ENCODE measurements at places on chromosomes 16 and 17.

- DNase-seq, result peak; percentile 70
Observed at GRCh38 chr17:82021107-82021899, 1.4 kb downstream of the CENPX start.

DNA sequence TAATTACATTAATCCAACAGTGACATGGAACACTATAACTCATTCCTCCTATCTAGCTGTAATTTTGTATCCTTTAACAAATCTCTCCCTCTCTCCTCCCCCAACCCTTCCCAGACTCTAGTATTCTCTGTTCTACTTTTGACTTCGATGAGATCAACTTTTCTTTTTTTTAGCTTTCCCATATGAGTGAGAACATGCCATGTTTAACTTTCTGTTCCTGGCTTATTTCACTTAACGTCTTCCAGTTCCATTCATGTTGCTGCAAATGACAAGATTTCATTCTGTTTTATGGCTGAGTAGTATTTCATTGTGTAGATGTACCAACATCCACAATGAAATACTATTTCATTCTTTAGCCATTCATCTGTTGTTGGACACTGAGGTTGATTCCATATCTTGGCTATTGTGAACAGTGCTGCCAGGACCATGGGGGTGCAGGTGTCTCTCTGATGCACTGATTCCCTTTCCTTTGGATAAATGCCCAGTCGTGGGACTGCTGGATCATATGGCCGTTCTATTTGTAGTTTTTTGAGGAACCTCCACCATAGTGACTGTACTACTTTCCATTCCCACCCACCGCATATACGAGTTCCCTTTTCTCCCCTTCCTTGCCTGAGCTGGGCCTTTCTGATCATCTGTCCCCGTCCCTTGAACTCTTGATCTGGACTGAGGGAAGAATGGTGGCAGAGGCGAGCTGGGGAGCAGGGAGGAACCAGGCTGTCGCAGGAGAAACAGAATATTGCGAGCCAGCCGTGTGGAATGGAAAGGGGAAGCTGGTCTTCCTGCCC, 7.7 kb upstream of the CEP295NL start:
- DNase-seq, result no peak

- DNase-seq, result no peak
Observed at GRCh38 chr17:65158041-65158440, 20.9 kb downstream of the RGS9 start.

GRCh38 chr16:80144191-80144590, 396.6 kb upstream of the DYNLRB2 start:
- DNase-seq, result no peak

DNA sequence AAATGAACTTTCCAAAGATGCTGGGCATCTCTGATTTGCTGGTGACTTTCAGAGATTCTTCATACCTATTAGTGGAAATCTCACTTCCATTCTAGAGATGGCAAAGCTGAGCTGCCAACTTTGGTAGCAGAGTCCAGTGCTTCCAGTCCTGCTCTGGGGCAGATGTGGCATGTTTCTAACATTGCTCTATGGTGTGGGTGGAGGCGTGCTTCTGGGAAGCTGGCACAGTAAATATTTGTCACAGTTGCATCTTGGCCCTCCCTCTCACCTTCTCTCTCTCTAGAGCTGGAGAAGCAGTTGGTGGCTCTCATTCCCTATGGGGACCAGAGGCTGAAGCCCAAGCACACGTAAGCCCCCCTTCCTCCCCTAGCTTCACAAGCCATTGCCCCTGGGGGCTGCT, 1.9 kb downstream of the TMEM106A start:
- DNase-seq, result no peak

DNA sequence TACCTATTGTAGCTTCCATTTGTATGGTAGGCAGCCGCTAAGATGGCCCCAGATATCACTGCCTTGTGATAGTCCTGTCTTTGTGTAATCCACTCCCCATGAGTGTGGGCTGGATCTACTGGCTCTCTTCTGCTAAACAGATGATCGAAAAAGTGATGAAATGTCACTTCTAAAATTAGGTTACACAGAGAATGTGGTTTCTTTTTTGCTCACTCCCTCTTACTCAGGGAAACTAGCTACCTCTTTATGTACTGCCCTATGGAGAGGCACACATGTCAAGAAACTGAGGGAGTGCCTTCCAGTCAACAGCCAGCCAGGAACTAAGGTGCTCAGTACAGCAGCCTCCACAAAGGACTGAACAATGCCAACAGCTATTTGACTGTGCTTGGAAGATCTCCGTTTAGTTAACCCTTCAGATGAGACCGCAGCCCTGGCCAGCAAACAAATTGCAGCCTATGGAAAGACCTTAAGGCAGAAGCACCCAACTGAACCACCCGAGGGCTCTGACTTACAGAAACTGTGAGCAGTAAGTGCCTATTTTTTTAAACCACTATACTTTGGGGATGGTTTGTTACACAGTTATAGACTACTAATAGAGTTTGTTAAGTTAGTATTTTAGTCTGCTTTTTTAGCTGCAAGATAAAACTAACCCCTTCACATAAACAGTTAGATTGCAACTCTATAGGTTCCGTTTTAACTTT, 113.2 kb upstream of the MAF start:
- no peak for DNase-seq

- no peak for DNase-seq
Observed at GRCh38 chr17:34178092-34178491, 77.0 kb upstream of the CCL2 start.

- no peak for DNase-seq
Observed at GRCh38 chr16:7517496-7517895, 184.9 kb downstream of the RBFOX1 start.

GRCh38 chr17:29612094-29612403, 10.7 kb downstream of the CORO6 start:
- no peak for DNase-seq

- peak; percentile 34 for DNase-seq
Observed at GRCh38 chr17:18141210-18141803, 32.8 kb downstream of the MYO15A start.

DNA sequence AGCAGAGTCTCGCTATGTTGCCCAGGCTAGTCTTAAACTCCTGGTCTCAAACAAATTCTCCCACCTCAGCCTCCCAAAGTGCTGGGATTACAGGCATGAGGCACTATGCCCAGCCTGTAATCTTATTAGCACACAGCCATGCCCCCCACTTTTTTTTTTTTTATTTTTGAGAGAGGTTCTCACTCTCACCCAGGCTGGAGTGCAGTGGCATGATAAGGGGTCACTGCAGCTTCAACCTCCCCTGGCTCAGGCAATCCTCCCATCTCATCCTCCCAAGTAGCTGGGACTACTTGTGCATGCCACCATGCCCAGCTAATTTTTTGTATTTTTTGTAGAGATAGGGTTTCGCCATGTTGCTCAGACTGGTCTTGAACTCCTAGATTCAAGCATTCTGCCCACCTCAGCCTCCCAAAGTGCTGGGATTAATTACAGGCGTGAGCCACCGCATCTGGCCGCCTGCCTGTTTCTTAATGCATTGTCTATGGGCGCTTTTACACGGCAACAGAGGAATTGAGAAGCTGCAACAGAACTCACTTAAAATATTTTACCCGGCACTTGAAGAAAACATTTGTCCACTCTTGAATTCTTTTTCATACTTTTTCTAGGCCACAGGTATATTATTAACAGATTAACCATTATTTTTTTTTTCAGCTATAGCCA, 8.8 kb upstream of the CEP20 start:
- DNase-seq, result no peak

GRCh38 chr17:50833510-50834428, 1.6 kb upstream of the WFIKKN2 start:
- DNase-seq, result no peak

- peak; percentile 27 for DNase-seq
Observed at GRCh38 chr16:27515874-27516353, 33.8 kb downstream of the GTF3C1 start.

- DNase-seq, result no peak
Observed at GRCh38 chr16:30076276-30076791, 540 bp downstream of the PPP4C start.

DNA sequence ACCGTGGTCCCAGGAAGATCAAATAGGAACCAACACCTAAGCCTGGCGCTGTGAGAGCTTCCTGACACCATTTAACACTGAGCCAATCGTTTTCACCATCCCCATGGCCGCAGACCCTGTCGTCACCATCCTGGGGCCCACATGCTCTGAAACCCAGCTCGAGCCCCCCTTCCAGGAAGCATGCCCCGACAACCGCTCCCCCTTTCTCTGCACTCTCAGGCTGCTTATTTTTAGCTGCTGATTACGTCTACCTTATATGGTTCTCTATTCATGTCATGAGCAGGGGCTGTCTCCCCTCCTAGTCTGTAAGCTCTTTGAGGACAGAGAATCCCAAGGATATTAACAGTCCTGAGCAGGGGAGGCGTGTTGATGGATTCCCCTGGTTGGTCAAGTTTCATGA, 10.5 kb downstream of the SRL start:
- no peak for DNase-seq

GRCh38 chr16:67326472-67327309, at the start of the genes KCTD19 and LRRC36:
Gene KCTD19 (minus strand): TSS chr16:67326741. CDS start chr16:67326707, 34 bp downstream.
Gene LRRC36 (plus strand): TSS chr16:67326815. CDS start chr16:67326863, 48 bp downstream.
- DNase-seq, result peak; percentile 96

GRCh38 chr16:50548909-50549560, 839 bp downstream of the NKD1 start:
- peak; percentile 59 for DNase-seq

DNA sequence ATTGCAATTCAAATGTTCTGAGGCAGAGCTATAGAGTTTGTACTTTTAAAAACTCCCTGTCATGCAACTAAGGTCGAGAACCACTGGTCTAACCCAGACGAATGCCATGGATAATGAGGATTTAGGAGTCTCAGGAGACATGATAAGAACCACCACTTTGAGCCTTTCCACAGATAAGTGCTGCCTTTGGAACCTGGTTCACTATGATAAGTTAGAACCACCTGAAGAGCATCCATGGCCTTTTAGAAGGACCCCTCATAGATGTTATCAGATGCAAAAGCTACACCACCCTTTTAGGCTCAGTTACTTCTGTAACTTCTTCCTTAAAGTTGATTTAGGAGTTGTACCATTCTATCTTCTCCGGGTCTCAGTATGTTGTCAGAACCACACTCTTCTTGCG, 350.6 kb upstream of the CCL2 start:
- no peak for DNase-seq

DNA sequence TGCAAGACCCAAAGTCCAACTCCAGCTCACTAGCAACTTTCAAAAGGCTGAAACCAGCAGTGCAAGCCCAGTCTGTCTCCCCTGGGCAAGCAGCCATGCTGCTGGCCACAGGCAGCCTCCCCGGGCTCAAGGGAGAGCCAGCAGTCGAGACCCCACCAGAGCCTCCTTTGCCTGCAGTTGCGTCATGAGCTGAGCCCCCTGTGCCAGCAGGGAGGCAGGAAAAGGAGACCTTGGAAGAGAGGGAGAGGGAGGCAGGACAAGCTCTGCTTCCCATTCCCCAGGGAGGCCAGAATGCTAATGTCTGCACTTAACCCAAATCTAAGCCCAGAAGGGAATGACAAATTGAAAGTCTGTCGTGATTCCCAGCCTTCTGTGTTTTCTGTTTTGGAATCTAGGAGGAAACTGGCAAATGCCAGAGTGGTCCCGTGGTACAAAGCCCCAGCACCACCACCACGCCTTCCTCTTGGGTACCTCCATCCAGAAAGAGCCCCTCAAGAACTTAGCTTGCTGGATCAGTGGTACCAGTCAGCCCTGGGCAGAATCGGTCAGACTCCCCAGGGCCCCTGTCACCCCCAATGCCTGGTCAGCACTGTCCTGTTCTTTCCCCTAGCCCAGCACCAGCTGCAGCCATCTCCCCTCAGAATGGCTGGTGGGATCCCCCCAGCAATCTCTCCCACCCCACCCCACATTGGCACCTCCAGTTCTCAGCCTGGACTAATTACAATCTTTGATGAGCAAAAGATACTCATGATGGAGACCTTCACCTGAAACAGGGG, 99.3 kb upstream of the TNRC6C start:
- no peak for DNase-seq

DNA sequence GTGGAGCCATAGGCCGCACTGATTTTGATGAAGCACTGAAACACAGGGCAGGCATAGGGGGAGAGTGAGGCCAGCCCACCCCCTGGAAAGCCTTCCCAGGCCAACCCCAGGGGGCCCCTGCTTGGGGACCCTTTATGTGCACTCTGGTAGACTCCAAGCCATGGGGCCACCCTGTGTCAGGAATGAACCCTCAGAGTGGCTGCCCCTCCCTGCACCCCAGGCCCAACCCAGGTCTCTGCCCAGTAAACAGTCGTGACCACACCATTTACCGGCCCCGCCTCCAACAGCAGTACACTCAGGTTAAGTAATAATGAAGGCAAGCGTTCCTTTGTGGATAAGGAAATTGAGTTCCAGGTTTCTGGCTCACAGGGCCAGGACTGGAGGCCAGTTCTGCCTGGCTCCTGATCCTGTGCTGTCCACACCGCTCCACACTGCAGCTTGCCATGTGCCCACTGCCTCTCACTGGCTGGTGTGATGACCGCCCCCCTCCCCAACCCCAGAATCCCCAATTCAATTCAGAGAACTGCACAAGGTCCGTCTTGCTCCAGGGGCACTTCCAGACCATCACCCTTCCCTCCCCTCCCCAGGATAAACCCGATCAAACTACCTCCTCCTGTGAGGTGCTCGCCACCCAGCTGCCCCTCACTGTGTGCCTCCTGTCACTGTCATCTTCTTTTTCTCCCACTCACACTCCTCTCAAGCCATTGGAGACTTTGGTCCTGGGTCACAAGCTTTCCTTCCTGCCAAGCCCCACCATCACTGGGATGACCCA, 13.6 kb downstream of the PIMREG start:
- DNase-seq, result no peak

DNA sequence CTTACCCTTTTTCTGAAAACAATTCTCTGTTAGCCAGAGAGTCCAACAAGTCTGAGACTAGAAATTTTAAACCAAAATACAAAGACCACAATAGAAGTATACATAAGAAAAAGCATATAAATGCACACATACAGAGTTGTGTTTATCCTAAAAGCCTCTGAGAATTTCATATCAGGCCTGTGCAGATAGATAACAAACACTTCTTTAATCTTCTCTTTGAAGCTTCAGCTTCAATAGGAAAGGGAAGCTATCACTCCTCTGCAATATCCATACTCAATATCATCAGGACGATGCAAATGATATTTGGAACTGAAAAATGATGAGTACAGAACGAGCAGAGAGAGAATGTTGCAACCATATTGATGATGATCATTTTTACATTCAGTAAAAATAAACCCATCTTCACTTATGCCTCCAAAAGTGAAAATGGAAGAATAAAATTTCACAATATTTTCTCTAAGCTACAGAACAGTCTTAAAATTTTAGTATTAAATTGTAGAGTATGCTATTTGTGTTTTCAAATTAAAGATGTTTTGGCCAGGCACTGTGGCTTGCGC, 61.6 kb downstream of the SKAP1 start:
- no peak for DNase-seq

- peak; percentile 61 for DNase-seq
Observed at GRCh38 chr16:85296859-85297660, 184.8 kb upstream of the CIBAR2 start.

GRCh38 chr16:74931445-74931844, 53.5 kb downstream of the WDR59 start:
- DNase-seq, result no peak

- DNase-seq, result no peak
Observed at GRCh38 chr17:57484081-57484666, 227.9 kb downstream of the MSI2 start.

DNA sequence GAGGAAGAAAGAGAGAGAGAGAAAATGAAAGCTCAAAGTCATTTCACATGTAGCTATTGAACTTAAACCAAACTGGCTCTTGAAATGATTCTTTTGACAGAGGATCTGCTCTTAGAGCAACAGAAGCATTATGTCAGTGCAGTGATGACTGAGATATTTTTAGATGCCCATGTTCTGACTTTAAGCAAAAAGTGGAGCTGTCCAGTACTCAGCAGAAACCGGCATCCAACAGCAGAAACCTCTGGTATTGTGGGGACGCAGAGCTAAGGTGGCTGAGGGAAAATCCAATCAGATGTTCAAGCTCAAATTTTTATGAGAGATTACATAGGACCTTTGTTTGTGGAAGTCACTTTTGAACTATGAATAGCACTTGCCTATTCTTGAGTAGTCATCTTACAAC, 69.8 kb upstream of the ANKFN1 start:
- DNase-seq, result no peak

Data from nephron progenitor cell (in vitro differentiated cells).